ENCODE measurements at places on chromosomes 3 and 15.

DNA sequence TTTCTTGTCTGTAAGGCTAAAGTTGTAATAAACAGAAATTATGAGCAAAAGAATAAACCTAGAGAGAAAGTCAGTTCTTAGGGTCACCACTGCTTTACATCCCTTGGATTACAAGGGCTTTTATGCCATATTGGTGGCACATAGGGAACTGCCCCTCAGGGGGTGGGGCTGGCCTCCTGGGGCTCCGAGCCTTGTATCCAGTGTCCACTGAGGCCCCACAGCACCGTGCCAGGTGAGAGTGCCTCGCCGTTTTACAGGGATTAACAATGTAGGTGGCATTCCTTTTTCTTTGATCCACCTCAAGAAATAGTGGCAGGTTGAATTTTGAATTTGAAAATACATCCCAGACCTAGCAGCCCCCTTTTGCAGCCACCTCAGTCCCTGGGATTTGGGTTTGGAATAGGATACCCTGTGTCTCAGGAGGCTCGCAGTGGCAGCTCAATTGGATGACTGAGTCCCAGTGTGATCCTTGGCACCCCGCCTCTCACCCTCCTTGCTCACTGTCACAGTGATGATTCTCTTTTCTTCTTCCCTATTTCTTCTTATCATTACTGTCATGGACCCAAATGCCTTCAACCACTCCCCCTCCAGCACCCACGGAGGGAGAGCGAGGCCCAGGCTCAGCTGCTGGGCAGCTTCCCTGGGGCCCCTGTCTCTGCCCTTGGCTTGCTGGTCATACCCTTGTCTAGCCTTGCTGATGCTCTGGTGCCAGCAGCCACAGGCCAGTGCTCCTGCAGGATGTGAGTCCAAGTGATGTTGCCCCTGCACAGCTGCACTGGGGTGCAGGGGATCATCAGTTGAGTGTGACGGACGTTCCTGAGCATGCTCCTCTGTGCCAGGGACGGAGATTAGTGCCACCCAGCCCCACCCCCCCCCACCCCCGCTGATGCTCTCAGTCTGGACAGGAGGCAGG is 137.9 kb downstream of the DNAJB8 start:
- DNase-seq = no peak

- no peak for DNase-seq
Measured at GRCh38 chr3:39935261-39935660, 125.9 kb downstream of the MYRIP start.

- no peak for DNase-seq
Measured at GRCh38 chr3:106047221-106047620, 178.4 kb upstream of the CBLB start.

- no peak for DNase-seq
Measured at GRCh38 chr3:101913168-101913567, 63.9 kb downstream of the NFKBIZ start.

GRCh38 chr3:65174713-65175112 is 486.9 kb upstream of the ADAMTS9 start:
- no peak for DNase-seq

- DNase-seq = no peak
Measured at GRCh38 chr15:99421172-99421656, 144.6 kb upstream of the MEF2A start.

GRCh38 chr3:150635526-150635925 is 32.4 kb downstream of the SELENOT start:
- no peak for DNase-seq

DNA sequence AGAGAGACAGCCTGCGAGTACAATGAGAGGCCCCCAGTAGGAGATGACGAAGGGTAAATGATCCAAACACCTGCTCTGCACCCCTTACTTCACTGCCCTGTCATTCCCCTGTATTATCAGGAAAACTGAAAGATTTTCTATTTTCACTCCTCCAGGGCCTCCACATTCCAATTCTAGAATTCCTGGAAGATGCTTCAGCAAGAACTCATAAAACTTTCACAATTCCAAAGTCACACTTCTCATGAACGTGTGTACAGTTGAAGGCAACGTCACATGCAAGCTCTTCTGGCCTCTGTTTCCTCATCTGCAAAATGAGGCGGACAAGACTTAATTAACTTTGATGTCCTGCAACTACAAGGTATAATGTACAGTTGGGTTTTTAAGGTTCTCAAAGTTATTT is 62.8 kb upstream of the SPATA12 start:
- DNase-seq = no peak

DNA sequence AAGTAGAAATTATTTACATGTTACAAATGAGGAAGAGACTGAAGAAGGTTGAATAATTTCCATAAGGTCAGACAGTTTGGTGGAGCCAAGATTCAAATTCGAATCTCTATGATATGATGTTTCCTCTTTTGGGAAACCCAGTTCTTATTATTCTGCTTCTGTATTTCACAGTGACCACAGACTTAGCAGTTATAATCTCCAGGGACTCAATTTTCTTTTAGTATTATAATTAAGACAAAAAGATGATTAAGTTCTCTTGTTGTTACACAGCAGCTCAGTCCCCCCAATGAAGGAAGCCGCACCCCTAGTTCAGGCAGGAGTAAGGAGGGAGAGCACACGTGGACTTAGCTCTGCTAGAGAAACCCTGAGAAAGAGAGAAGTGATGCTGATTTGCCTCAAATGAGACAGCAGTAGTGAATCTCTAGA is 130.6 kb downstream of the CCNL1 start:
- no peak for DNase-seq

GRCh38 chr3:108222853-108223565 is 785 bp upstream of the IFT57 start:
- DNase-seq = peak; percentile 77

GRCh38 chr3:108472001-108472591 is 38.3 kb downstream of the MYH15 start:
- peak; percentile 13 for DNase-seq

DNA sequence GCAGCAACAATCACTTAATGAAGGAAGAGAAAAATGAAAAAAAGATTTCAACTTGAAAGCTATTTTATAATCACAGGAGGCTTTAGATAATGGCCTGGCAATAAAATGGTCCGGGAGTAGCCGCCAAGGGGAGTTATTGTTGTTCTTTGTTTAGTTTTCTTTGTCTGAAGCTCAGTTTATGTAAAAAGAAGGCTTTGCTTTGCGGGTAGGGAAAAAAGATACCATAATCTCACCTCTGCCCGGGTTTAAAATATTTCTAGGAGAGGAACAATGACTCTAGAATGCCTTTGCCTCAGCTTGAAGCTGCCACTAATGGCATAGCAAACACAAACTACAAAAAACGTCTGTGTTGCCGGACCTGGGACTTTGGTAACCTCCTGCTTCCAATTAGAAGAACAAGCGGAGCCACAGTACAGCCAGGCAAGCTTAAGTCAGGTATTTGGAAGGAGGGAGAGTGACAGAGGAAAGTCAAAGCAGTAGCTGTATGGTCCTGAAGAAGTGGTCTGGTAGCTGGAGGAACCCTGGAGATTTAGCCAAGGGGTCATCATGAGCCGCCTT is 764.5 kb downstream of the TUSC7 start:
- no peak for DNase-seq

DNA sequence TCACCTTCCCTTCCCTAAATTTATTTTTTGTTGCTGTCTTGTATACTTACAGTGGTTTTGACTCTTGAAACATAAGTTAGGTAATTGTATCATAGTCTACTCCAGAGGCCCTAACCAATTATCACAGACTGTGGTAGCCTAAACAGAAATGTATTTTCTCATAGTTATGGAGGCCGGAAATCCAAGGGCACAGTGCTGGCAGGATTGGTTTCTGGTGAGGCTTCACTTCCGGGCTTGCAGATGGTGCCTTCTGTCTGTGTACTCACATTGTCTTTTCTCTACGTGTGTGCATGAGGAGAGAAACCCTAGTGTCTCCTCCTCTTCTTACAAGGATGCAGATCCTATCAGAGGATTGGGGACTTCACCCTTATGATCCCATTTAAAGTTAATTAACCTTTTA is 290.2 kb upstream of the KCNMB2 start:
- DNase-seq = no peak

GRCh38 chr15:78797951-78798350 is 13.3 kb downstream of the ADAMTS7 start:
- no peak for DNase-seq

DNA sequence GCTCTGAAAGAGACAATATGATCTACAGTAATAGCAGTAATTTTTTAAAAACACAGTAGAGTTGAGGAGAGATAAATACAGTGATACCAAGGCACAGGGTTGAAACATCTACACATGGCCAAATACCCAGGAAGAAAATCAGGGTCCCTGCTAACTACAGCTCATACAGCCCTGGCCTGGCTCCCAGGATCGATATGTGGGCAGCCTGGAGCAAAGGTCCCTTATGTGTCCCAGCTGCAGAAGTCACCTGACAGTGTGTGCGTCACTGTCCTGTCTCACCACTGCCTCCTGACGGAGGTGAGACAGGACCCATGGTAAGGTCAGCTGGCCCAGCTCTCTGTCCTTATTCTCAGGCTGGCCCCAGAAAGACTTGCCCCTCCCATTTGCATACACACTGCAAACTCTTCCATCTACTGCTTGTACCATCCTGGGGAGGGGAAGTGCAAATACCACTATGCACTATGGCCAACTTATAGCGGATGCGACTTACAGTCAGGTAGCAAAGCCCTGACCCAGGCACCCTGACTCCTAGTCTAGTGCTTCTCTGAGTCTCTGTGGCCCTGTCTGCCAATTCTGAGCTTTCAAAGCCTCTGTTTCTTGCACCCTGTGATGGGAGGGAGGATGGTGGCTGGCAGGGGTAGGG is 22.0 kb upstream of the BCL2L10 start:
- no peak for DNase-seq

DNA sequence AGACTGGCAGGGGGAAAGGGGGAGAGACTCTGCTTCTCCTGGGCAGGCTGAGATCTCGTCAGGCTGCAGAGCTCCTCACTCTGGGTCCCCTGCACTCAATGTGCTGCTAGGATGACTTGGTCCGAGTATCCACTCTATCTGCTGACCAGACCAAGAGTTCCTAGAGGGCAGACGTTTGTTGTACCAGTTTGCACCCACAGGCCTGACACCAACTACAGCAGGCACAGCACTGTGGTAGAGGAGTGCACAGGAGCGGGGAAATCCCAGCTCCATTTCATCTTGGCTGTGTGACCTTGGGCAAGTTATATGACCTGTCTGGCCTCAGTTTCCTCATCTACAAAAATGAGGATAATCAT is 29.0 kb downstream of the CCDC12 start:
- DNase-seq = no peak

DNA sequence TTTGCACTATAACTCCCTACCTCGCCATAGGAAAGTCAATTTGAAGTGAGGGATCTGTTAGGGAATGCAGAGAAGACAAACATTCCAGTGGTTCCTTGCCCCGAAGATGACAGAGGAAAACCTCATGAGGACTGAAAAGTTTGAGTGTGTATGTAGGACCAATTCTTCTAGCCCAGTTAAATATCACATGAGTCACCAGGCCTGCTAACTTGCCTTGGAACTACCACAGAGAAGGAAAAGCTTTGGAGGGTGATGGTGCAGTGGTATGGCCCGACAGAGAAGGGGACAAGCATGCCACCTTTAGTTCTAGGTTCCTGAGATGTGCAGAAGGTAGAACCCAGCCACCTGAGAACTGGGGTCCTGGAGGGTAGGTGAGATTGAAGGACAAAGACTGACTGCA is 2.6 kb upstream of the UPK1B start:
- DNase-seq = no peak

DNA sequence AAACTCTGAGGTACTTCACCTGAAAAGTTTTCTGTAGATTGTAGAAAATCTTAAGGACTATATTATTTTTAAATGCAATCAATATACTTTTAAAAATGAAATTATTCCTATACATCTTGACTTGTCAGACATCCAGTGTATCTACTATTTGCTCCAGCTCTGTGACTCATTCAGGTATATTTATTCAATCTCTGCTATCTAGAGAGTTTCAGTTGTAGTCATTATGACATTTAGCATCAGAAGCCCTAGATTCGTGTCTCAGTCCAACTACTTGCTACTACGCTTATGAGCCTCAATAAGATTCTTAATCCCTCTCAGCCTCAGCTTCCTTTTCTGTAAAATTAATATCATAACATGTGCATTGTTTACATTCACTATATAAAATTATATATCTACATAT is 22.3 kb upstream of the EIF1B start:
- no peak for DNase-seq

DNA sequence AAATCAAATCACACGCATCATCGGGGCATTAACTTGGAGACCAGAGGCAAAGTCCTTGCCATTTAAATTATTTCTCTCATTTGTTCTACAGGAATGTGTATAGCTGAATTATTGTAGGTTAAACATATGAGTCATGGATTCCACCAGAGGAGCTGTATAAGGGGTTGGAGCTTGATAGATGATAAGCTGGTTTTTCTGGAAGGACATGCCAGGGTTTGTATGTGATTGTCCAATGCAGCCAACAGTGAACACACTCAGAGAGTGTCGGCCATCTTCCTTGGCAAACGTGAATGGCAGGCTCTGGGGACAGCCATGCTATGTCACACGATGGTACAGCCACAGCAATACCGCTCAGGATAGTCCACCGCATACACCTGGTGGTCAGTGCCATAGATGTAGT is 25.1 kb downstream of the SSUH2 start:
- DNase-seq = no peak

GRCh38 chr3:151630938-151631441 is 102.7 kb upstream of the AADACL2 start:
- DNase-seq = no peak

DNA sequence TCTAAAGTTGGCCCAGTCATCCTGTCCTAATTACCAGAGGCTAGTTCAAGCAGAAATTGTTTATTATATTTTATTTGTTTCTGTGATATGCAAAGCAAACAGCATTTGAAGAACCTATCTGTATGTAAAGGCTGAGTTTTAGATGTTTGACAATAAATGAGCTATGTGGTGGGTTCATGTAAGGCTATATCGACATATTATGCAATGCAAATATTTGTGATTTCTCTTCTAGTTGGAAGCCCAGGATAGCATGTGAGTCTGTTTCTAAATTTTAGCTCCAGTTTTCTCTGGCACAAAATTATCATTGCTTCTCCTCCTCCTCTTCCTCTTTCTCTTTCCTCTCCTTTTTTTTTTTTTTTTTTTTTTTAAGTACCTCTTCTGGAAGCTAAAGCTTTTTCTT is 263.2 kb upstream of the LMCD1 start:
- DNase-seq = no peak

- DNase-seq = no peak
Measured at GRCh38 chr15:63238796-63239195, 38.6 kb upstream of the APH1B start.

DNA sequence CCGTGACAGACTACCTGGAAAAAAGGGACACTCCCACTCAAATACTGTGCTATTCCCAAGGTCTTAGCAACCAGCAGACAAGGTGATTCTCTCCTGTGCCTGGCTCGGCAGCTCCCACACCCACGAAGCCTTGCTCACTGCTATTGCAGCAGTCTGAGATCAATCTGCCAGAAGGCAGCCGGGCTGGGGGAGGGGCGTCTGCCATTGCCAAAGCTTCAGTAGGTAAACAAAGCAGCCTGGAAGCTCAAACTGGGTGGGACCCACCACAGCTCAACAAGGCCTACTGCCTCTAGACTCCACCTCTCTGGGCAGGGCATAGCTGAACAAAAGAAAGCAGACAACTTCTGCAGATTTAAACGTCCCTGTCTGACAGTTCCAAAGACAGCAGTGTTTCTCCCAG is 128.4 kb upstream of the SETMAR start:
- no peak for DNase-seq

GRCh38 chr15:34284937-34285336 is 52.6 kb downstream of the SLC12A6 start:
- DNase-seq = no peak

GRCh38 chr15:79086814-79087213 is 3.8 kb downstream of the RASGRF1 start:
- no peak for DNase-seq

- DNase-seq = no peak
Measured at GRCh38 chr3:77620009-77620408, 580.1 kb downstream of the ROBO2 start.

GRCh38 chr3:50320853-50321335 is 1.7 kb downstream of the HYAL2 start:
- peak; percentile 83 for DNase-seq
